Tibial nerve (tissue), 4 donors: ENCODE measurements at places on chromosomes 6 and 20. TPM values are rescaled to one million over a fixed set of nuclear protein-coding genes. Genes with fewer than 3 reads are reported as not detected.

Gene NTSR1
- total RNA-seq: not detected

Gene PHF1
- 72.6 TPM for total RNA-seq

Gene RIPOR2
- total RNA-seq: 8.8 TPM

Gene TAAR9
- total RNA-seq: not detected

Gene IL17A
- total RNA-seq: not detected

Gene OR2H2
- total RNA-seq: not detected

Gene ZNF335
- total RNA-seq: 42.3 TPM
